ENCODE measurements at places on chromosomes 11 and 22.

DNA sequence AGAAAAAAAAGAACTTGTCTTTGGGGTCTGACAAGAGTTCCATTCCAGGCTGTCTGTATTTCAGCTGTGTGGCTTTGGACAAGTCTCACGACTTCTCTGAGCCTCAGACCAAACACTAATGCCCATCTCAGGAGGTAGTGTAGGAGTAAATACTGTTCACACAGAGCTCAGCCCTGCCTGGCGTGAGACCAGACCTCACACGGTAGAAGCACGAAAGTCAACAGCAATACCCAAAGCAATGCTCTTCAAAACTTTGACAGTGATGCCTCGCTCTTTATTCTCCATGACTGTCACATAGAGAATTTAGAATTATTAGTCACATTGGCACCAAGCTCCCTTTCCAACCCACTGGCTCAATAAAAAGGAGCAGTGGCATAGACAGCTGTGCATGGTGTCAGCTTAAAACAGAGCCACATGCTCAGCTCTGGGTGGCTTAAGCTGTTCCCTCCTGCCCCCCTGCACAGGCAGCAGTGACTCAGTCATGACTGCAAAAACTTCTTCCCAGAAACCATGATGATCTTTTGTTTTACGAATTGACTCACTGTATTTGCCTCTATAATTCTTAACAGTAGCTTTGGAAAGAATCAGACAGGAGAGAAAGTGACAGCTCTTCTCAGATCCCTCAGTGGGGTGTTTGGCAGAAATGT is 74.0 kb upstream of the PHF21B start:
- DNase-seq = no peak

GRCh38 chr22:28935713-28936112 is 52.3 kb downstream of the ZNRF3 start:
- peak; percentile 22 for DNase-seq

DNA sequence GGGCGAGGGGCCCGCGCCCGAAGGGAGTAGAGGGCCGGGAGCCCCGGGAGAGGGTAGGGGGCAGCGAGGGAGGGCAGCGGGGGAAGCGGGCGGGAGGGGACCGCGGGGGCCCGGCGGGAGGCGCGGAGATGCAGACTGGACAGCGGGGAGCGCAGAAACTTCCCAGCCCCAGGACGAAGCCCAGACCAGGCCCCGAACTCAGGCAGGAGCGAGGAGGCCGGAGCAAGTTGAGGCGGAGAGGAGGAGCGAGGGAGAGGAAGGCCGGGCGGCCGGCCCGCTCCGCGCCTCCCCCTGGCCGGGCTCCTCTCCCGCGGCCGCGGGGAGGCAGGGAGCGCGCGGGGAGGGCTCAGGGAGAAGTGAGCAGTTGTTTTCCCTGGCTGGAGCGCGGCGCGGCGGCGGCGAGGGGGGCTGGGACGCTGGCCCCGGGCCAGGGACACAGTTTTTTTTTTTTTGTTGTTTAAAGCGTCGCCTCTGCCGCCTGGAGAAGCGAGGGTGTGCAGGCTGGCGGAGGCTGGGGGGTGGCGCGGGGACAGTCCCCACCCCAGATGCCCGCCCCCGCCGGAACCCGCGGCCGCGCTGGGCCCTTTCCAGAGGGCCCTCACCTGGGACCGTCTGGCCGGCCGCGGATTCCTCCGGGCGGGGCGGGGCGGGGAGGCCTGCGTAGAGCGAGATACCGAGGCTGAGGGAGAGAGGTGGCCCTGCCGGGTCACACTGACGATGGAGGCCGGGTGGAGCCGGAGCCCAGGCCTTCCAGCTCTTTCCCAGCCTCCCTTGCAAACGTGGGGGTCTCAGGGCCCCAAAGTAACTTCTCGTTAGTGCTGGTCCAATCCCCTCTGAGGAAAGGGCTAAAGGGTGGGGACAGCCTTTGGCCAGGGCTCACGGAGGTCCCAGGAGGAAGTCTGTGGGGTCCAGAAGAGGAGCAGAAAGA is at the start of gene LTBP3:
Gene LTBP3, minus strand, starts transcription at position 358 of the 928 bp plus-strand sequence. CDS start 400 bp downstream, outside the sequence.
- DNase-seq = peak; percentile 77

- DNase-seq = no peak
Observed at GRCh38 chr11:79129702-79130101, 311.1 kb downstream of the TENM4 start.

DNA sequence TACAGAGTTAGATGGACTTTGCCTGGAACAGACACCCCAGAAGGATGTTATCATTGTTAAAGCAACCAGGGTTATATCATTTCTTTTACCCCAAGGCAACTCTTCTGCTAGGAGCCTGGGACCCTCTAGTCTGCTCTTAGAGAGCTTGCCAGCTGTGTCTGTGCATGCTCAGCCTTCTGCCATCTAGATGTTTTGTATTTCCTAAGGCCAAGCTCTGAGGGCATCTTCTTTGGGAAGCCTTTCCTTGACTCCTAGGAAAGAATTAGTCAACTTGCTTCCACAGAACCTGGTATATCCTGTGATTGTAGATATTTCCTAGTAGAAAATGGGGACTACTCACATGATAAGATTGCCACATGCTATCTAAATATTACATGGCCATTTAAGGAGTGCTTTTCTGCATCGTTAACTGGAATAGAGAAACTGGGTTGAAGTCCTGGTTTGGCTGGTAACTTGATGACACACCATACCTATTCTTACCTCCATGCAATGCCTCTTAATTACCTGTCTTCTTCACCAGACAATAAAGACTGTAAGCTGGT is 87.6 kb downstream of the STIM1 start:
- DNase-seq = no peak

- no peak for DNase-seq
Observed at GRCh38 chr11:79150966-79151365, 289.9 kb downstream of the TENM4 start.

- no peak for DNase-seq
Observed at GRCh38 chr22:36083056-36083455, 54.4 kb upstream of the RBFOX2 start.

- no peak for DNase-seq
Observed at GRCh38 chr22:19903031-19903430, 38.5 kb upstream of the COMT start.

GRCh38 chr11:27650988-27651387 is 49.3 kb downstream of the BDNF start:
- no peak for DNase-seq

GRCh38 chr22:19620742-19621371 is 93.4 kb upstream of the SEPTIN5 start:
- DNase-seq = no peak

DNA sequence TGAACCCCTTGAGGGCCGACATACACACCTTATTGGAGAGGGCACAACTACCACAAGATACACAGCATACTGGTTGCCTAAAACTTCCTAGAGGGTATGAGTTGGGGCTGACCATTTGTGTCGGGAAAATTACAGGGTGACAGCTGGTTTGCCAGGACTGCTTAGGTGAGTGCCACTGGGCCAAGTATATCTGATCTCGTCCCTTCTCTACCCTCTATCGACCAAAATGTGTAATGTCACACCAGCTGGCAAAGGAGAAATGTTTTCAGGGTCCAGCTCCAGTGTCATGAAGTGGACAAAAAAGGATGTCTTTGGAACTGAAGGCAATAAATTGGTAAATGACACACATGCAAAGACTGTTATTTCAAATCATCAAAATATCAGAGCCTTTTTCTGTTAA is 126.1 kb downstream of the PGR start:
- DNase-seq = no peak

DNA sequence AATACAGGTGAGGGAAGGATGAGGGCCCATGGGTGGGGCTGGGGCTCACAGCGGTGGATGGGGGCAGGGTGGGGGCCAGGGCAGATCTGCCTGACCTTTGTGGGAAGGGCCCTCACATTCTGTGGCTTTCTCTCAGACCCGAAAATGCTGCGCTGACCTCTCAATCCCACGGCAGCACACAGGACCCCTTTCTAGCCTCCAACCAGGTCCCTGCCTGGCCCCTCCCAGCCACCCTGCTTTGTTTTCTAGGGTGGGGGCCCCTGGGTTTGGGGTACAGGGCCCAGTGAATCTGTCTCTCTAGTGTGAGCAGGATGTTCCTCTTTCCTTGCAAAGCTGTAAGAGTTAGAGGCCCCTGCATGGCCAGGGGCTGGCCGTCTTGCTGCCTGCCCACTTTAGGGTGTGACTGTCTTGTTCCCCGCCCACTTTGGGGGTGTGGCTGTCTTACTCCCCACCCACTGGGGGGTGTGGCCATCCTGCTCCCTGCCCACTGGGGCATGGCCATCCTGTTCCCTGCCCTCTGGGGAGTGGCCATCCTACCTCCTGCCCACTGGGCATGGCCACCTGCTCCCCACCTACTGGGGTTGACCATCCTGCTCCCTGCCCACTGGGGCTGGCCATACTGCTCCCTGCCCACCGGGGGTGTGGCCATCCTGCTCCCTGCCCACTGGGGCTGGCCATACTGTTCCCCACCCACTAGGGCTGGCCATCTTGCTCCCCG is 11.5 kb downstream of the PARVG start:
- peak; percentile 91 for DNase-seq

GRCh38 chr11:2306877-2307500 is 5.2 kb downstream of the TSPAN32 start:
- peak; percentile 45 for DNase-seq

- no peak for DNase-seq
Observed at GRCh38 chr11:2774173-2775082, 74.6 kb upstream of the KCNQ1OT1 start.

DNA sequence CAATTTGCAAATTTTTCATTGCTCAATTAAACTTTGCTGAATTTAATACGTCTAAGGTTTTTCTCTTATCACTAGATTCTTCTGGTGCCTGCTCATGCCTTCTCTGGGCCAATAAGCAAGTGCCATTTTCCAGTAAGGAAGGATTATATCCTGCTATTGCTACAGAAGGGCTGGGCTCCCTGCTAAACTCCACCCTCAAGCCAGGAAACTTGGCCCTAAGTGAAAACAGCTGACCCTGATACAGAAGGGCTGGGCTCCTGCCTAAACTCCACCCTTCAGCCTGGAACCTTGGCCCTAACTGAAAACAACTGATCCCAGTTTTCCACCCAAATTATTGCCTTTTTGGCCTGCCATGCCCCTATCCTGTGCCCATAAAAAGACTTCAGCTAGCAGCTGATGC is 385.3 kb downstream of the DYNC2H1 start:
- no peak for DNase-seq

DNA sequence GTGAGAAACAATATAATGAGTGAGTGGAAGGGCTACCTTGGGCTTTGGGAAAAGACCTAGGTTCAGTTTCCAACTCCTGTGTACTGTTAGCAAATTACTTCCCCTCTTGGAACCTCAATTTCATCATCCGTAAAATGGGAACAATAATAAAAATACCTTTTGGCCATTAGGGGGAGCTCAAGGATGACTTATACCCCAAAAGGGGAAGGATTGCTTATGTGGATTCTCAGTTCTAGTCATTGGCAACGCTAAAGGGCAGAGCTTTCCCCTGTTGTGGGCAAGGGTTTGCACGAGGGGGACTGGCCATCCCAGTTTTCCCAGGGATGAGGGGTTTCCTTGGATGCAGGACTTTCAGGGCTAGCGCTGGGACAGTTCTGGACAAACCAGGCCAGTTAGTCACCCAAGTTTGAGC is 3.1 kb upstream of the COMMD9 start:
- peak; percentile 80 for DNase-seq

- peak; percentile 18 for DNase-seq
Observed at GRCh38 chr22:42297778-42298177, 27.3 kb upstream of the TCF20 start.

DNA sequence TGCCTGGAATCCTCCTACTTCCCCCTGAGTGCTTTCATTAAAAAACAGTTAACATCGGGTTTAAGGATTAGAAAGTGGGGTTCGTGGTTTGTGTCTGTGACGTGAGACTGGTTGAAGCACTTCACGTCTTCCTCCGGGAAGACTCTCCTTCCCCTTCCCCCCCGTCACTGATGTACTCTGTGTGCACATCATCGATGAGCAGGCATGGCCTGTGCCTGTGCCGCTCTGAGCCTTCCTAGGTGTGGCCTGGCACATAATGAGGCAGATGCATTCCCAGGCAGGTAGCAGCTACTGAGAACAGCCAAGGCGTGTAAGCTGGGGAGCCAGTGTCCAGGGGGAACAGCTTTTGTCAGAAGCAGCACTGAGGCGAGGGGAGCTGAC is 93.8 kb downstream of the BCR start:
- DNase-seq = no peak

- DNase-seq = no peak
Observed at GRCh38 chr22:49432897-49433443, 394.7 kb downstream of the BRD1 start.

- no peak for DNase-seq
Observed at GRCh38 chr22:27218012-27218920, 560.9 kb downstream of the MIAT start.

DNA sequence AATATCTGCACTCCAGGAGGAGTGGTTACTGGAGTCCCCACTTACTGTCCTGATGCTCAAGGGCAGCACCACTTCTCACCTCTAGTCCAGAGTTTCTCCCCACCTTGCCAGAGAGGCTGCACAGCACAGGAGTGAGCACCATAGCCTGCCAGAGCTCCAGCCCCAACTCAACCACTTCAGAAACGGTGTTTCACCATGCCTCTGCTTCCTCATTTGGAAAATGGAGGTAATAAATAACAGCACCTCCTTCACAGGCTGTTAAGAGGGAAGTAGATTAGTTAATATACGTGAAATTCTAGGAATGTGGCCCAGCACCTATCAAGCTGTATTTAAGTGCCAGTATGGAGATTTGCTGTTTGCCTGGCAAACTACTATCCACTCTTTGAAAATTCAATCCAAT is 63.0 kb downstream of the GALNT18 start:
- no peak for DNase-seq

- no peak for DNase-seq
Observed at GRCh38 chr11:72039856-72040401, 40.4 kb downstream of the NUMA1 start.

- no peak for DNase-seq
Observed at GRCh38 chr22:18110954-18111758, 547 bp downstream of the TUBA8 start.

DNA sequence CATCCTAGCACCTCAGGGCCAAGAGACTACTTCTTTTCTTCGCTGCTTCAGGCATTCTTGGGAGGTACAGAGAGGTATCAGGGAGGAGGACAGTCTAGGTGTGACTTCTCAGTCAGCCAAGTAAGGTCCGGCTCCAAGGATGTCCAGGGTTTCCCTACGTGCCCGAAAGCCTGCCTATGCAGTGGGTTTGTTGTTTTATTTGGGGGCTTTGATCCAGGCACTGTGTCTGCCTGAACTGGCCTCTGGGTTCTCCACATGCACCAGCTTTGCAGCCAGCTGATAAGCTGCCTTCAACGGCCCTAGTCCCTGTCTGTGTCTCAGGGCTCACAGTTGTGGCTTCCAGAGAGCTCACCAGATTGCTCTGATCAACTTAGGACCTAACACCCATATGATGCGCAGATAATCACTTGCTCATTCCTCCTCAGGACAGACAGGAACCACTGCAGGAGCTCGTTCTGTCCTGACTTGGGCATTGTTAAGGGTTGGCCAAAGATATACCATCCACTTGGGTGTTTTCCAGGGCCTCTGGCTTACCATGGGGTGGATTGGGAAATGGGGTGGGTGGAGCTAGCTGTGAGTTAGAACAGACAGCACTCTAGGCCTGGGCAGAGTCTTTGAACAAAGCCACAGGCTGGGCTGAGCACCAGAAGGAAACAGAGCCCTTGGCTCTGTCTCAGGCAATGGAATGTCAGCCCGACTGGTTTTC is 45.5 kb upstream of the CRYBB3 start:
- peak; percentile 87 for DNase-seq

GRCh38 chr22:29343313-29343805 is 27.9 kb upstream of the RASL10A start:
- no peak for DNase-seq
